Mucosa of descending colon (tissue), 3 donors: ENCODE measurements at places on chromosomes 2 and 18.

- DNase-seq: no peak
These were observed 33.7 kb upstream of the ZNF516 start for GRCh38 chr18:76528477-76529432.

DNA sequence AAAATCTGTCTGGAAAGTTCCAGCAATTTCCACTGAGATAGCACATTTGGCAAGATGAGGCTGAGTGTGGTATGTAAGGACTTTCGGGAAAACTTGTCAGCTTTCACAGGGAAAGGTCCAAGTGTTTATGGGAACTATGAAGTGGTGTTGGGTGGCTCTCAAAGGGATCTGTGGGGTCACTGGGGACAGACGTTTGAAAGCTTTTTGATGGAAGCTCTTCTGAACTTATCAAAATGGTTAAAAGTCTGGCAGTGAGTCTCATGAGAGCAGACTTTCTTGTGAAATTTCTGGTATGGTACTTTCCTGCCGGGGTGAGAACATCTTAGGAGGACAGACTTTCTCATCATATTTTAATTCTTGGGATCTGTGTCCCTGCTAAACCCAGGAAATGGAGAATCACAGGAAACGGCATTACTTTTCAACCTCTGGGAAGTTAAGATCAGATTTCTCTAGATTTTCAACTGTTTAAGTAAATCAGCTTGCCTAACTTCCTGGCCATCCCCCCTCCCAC is 546.3 kb upstream of the ZEB2 start:
- no peak for DNase-seq

GRCh38 chr2:176978921-176979320 is 233.7 kb upstream of the HNRNPA3 start:
- DNase-seq: no peak

DNA sequence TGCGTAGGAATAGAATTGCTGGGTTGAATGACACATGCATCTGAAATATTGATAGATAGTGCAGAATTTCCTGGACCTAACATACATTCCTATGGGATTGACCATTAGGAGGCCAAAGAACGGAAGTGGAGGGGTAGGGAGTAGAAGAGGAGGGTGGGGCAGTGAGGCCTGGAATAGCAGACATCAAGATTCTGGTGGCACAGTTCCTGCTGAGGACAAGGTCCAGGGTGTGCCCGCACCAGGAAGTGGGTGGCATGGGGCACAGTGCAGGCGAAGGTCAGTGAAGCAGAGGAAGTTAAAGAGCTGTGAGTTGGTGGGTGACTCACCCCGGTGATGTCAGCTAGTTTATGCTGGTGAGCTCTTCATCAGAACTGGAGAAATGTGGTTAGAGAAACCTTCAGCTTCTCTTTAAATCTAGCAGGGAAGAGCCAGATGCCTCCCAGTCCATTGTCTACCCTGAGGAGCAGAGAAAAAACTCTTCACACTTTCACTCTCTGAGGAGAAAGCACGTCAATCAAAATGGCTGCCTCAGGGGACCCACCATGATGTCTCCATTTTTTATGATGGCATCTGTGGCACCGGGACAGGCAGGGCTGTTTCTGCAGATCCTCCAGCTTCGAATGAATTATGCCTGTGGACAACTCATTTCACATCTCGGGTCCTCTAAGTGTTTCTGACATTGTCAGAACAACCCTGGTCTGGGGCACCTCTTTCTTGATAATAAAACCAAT is 55.9 kb upstream of the CTLA4 start:
- DNase-seq: peak; percentile 87

GRCh38 chr2:168434146-168434545 is 21.9 kb upstream of the CERS6 start:
- DNase-seq: peak; percentile 72

DNA sequence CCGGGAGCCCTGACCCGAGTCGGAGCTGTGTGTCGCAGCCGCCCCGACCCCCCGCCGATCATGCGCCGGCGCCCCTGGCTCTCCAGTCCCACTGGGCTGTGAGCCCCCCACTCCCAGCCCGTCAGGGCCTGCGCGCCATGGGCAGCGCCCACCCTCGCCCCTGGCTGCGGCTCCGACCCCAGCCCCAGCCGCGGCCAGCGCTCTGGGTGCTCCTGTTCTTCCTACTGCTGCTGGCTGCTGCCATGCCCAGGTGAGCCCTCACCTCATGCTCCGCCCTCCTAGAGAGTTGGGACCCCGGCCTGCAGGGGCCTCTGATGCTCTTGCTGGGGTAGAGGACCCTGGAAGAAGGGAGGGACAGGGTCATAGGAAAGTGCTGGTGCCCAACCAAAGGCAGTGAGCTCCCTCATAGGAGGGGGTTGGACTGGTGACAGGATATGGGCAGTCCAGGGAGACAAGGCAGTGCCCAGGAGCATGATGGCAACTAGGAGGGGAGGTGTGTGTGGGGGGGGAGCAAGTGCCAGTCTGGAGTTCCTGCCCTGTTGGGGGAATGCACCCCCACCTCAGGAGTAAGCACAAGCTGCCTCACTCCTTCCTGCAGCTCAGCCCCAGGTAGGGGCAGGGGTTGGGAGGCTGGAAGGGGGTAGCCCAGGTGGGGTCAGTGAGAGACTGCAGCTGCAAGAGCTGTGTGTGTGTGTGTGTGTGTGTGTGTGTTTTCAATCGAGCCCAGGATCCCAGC is 375 bp downstream of the WNT10A start:
- DNase-seq: no peak

DNA sequence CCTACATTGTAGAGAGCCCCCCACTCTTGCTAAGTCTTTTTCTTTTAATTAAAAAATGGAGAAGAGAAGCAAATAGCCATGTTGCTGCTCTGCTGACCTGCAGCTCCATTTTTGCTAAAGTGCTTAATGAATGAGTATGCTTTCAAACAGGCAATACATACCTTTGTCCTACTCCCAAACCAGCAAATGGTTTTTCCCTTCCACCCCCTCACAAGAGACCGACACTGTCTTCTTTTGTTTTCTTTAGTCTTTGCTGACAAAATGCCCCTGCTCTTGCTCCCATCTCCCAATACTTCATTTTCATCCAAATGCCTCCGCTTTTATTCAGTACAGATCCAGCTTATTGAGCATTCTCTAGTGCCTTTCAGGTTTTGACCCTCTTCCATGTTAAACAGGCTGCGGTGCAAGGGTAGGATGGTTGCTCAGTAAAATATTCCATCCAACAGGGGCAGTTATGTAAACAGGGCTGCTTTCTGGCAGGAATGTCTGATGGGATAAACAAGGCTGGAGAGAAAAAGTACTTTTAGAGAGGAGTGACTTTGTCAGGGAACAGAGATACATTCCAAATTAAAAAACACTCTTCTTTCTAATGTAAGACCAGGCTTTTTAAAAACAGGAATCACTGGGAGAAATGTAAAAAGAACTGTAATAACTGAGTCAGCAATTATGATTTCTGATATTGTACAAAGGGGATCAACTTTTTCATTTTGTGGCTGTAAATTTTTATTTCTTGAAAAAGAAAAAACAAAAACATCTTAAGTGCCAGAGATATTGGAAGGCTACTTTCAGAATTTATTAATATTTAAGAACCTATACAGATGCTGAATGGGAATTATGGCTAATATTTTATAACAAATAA is 136.8 kb downstream of the MEP1B start:
- no peak for DNase-seq

GRCh38 chr2:25386971-25387875 is 45.5 kb upstream of the DNMT3A start:
- DNase-seq: no peak

DNA sequence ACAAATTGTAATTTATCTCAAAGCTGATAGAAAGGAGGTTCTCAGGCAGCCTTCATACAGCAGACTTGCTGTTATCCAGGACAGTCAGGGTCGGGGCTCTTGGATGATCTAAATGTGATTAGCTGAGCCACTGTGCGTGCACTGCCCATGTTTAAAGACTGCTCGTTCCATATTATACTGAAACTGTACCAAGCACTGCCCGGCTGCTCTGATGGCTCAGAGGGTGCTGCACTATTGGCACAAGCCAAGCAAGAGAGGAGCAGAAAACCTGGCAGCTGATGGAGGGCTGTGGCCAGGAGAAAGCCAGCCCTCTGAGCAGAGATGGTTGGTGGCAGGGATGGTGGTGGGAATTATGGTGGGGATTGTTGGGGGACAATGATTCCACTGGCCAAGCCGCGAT is 63.4 kb downstream of the COL6A3 start:
- no peak for DNase-seq

GRCh38 chr2:152676461-152676860 is 40.8 kb downstream of the PRPF40A start:
- no peak for DNase-seq

GRCh38 chr2:85449214-85449588 is 30.7 kb downstream of the SH2D6 start:
- DNase-seq: no peak

GRCh38 chr18:25799231-25799630 is 291.2 kb downstream of the SS18 start:
- no peak for DNase-seq

DNA sequence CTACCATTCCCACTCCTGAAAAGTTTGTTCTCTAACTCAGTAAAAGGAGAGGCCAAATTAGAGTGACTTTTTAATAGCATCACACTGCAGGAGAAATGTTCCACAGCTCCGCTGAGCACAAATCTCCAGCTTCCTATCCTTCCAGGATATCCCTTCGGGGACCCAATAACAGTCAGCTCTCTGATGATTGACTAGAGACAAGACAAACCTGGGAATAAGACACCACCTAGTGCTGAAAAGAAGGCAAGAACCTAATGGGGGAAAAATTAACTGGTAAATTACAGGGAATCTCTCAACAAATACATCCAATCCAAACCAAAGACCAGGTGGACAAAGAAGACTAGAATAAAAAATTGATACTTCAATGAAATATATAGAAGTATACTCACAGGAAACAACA is 977.1 kb upstream of the SOX11 start:
- no peak for DNase-seq

- DNase-seq: no peak
These were observed 89.4 kb upstream of the VRK2 start for GRCh38 chr2:57957238-57957637.

DNA sequence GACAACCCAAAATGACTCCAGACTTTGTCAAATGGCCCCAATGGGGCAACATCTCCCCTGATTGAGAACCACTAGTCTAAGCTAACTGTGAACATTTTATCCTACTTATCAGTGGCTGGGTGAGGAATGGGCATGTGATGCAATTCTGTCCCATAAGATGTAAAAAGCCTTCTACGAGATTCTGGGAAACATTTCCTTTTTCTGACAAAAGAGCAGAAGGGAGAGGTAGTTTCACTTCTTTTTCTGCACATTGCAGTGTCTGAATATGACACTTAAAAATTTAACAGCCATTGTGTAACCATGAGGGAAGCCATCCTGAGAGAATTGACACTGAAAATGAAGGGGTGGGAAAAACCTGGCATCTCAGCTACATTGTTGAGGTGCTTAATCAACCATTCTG is 17.3 kb upstream of the MARCHF4 start:
- no peak for DNase-seq

GRCh38 chr18:59372975-59373374 is 13.9 kb upstream of the LMAN1 start:
- DNase-seq: no peak

DNA sequence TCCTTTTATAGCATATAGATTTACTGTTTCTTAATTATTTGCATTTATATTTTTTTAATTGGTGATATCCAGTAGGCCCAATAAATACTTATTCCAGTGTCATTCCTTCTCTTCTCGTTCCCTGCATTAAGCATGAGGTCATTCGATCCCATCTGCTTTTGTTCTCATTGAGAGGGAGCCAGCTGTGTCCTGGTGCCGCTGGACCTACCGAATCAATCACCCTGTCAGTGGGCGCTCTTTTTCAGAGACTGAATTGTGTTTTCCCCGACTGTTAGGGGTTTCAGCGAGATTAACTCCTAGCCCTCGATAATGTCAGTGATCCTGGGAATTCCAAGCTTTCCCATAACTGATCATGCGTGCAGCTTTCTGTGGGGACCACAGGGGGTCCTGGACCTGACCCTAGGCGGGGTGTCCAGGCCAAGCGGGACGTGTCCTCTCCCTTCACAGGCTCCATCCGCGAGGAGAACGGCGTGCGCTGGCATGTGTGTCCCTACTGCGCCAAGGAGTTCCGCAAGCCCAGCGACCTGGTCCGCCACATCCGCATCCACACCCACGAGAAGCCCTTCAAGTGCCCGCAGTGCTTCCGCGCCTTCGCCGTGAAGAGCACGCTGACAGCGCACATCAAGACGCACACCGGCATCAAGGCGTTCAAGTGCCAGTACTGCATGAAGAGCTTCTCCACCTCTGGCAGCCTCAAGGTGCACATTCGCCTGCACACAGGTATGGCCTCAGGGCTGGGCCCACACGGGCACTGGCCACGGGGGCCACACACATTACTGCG is 72.4 kb downstream of the ZNF236 start:
- DNase-seq: no peak

DNA sequence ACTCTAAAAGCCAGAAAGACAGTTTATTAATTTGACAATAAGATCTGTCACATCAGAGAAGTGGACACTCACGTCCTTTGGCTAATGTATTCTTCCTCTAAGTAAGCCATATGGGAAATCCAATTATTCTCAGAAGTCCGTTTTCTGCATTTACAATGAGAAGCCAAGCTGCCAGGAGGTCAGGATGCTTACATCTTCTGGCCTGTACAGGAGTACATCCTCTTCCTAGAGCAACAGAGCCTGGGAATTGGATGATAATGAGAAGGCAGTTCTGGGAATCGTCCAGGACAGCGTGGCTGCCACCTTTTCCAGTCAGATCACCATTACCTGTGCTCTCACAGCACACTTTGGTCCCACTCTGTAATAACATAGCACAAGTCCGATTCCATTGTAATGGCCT is 5.2 kb downstream of the RAPGEF4 start:
- DNase-seq: no peak

DNA sequence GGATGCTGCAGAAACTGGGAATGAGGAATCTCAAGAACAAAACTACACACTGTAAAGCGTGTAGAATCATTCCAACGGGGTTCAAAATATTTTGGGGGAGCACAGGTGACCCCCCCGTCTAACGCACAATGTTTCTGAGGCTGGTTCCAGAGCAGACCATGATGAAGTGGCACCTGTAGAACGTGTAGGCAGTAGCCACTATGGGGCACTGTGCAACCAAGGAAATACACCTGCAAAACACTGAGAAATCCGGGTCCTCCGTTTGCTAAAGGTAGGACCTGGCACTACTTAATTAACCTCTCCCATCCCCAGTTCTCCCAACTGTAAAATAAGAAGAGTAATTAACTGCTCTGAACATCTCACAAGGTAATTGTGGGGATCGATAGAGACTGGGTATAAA is 22.6 kb downstream of the ST6GAL2 start:
- DNase-seq: no peak
